ENCODE measurements at places on chromosomes 3 and 15.

DNA sequence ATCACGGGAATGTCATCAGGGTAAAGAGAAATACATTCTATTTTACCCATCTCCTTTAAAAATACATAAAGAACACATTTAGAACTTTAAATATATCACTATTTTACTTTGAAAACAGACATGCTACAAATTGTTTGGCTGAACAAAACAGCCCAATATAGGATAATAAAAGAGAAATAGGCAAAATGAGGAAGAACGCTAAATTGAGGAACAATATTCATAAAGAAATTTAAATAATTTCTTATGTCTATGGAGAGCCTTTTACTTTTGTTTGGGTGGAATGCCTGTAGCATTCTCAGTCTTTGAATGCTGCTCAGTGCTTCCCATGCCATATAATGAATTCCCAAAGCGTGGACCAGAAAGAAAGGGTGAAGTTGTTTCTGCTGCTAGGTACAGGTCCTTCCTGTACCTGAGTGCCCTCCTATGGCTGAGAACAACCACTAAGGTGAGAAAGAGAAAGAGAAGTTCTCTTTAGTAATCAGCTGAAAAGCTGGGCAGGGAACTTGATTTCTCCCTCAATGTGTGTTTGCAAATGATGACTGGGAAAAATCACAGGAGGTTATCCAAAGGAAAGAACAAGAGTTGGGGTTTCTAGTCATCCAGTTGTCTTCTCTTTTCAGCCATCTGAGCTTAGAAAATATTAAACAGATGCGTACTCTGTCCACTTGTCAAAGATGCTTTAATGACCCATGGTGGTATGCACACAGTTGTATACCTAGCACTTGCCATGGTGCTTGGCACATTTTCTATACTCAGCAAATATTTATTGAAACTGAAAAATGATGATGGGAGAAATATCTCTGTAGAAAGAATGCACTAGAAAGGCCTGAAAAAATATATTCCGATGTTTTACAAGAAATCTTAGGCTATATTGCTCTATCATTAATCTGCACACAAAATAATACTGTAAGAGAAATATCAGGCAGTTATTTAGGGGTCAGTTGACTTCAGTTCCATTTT lies 404.6 kb downstream of the TIGIT start:
- DNase-seq = no peak

DNA sequence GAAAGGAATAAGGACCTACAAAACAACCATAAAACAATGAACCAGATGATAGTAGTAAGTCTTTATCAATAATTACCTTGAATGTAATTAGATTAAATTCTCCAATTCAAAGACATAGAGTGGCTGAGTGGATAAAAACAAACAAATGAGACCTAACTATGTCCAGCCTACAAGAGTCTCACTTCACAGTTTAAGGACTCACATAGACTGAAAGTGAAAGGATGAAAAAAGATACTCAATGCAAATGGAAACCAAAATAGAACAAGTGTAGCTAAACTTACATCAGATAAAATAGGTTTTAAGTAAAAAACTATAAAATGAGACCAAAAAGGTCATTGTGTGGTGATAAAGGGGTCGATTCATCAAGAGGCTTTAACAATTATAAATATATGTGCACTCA lies 21.9 kb upstream of the NR1I2 start:
- DNase-seq = no peak

GRCh38 chr3:125220183-125220582 lies 7.6 kb upstream of the SLC12A8 start:
- DNase-seq = no peak

DNA sequence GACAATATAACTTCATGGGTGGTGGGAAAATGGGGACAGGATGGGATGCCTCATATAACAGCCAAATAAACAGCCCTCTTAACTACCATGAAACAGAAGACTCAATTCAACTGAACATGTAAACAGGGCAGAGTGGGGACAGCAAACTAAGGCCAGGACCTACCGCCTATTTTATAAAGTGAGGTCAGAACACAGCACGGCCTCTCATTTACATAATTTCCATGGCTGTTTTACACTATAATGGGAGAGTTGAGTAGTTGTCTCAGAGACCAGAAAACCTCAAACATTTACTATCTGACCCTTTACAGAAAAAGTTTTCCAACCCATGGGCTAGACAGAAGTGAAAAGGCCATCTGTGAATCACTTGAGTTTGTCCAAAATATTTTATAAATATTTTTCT lies 56.7 kb upstream of the SNRPA1 start:
- DNase-seq = no peak

GRCh38 chr3:149486726-149487125 lies 12.2 kb downstream of the TM4SF4 start:
- no peak for DNase-seq

GRCh38 chr3:151282921-151283320 lies 4.6 kb upstream of the P2RY14 start:
- DNase-seq = no peak

GRCh38 chr15:57144448-57144847 lies 226.0 kb downstream of the TCF12 start:
- DNase-seq = no peak

- DNase-seq = peak; percentile 74
Observed at GRCh38 chr3:179666436-179667035, 13.7 kb downstream of the USP13 start.

DNA sequence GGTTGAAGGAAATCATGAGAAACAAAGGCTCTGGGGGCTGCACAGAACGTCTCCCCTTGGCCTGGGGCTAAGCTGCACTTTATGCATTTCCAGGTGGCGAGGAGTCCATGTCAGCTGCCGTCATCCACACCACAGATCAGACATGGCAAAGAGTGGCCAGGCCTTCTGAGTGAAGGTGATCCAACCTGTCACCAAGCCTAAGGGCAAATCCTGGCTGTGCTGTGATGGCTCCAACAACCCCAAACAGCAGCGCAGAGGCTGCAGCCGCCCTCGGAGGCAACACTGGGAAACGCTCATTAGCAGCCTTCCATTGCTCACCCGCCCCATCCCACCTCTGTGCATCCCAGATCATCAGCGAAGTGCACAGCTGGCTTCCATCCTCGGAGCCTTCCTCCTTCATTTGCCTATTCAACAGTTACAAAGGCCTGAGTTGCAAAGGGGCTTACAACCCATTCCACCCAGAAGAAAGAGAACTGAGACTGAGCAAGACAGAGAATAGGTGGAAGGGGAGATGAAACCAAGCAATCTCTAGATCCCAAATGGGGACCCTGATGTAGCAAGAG lies 55.7 kb downstream of the SRGAP3 start:
- DNase-seq = no peak

DNA sequence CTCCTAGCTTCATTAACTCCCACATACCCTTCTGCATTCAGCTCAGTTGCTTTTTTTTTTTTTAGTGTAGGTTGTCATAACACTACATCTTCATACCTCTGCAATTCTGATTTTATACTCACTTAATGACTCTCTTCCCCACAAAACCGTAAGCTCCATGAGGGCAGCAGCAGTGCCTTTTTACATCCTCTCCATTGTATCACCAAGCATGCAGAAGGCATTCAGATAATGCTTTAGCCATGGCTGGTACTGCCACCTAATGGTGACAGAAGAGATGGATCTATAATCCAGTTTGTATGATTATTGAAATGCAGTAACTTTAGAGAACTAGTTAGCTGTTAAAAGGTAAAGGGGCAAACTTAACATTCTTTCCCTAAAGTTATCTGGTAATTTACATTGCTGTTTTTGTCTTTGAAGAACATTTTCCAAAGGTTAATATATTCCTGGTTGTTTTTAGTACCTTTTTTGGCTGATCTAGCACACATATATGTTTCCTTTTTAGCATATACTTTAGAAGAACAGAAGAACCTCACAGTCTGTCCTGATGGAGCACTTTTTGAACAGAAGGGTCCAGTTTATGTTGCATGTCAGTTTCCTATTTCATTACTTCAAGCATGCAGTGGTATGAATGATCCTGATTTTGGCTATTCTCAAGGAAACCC lies 36.8 kb downstream of the ATP1B3 start:
- peak; percentile 31 for DNase-seq

All from NCI-H1092 (cell line).